ENCODE measurements at places on chromosomes 3 and 15. TPM values are rescaled to one million over a fixed set of nuclear protein-coding genes. Genes with fewer than 3 reads are reported as not detected.

Gene RFX7
- total RNA-seq: 20.5 TPM

DNA sequence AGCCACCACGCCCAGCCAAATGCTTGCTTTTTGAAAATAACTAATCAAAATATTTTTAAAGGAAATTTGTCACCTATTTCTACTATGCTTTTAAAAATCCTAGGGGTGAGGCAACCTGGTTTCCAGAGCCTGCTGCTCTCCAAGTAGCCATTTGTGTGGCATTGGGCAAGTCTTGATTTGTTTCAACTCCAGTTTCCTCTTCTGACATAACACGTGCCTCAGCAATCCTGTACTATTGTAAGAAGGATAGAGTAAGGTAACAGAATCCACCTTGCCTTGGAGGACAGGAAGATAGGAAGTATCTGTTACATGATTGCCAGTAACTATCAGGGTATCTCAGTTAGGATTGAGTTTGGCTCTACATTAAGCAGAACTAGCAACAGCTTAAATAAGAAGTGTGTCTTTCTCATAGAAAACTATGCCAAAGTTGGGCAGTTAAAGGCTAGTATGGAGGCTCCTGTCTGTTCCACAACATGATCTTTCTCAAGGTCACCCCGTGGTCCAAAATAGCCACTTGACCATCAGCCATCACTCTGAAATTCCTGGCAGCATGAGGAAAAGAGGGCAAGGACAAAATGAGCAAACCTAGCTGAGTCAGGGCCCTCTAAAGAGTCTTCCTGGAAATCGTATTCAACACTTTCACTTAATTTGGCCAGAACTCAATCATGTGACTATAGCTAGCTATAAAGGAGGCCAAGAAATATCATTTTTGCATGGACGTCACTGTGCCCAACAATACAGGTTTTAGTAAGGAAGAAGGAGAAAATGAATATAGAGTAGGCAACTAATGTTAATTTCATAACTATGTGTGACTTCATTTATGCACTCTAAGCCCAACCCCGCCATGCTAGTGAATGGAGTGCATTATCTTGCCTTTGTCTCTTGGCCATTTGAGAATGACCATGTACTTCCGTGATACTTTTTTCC lies 66.1 kb downstream of the HMG20A start:
- DNase-seq: no peak

DNA sequence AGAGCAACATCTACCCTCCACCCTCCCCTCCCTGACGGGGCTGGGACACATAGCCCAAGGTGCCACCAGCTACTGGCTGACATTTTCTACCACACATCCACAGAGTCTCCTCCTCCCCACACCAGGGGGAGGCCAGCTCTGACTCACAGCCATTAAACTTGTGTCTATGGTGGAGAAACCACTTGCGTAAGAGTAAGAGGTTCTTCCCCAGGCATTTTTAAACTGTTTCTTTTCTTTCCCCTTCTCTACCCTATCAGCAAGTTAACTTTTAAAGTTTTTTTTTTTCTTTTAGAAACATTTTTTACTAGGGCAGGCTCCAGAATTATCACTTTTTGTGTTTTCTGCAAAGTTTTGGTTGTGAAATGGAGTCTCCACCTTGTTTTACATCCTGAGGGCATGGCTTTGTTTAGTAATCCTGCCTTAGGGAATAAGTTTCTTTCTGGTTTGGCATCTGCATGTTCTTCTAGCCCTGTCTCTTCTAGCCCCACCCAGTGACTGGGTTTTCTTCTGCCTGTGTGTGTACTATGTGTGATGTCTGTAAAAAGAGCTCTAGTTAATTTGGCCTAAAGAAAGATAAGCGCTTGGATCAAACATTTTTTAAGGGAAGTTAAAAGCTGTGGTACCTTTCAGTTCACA lies 148.8 kb upstream of the GADL1 start:
- DNase-seq: no peak

Gene FANCD2OS
- not detected for total RNA-seq

GRCh38 chr3:126134219-126134975 lies 46.0 kb downstream of the ALDH1L1 start:
- DNase-seq: peak; percentile 51

DNA sequence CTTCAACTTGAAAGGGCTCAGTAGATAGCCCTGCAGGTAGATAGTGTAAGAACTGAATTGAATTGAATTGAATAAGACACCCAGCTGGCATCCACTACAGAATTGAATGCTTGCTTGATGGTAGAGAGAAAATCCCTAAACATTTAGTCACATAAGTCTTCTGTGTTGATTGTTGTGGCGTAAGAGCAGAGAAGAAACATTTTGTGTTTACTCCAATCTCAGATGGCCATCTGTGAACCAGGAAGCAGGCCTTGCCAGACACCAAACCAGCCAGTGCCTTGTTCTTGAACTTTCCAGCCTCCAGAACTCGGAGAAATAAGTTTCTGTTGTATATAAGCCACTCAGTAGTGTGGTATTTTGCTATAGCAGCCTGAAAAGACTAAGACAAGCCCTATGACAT lies 43.6 kb downstream of the SST start:
- DNase-seq: no peak

DNA sequence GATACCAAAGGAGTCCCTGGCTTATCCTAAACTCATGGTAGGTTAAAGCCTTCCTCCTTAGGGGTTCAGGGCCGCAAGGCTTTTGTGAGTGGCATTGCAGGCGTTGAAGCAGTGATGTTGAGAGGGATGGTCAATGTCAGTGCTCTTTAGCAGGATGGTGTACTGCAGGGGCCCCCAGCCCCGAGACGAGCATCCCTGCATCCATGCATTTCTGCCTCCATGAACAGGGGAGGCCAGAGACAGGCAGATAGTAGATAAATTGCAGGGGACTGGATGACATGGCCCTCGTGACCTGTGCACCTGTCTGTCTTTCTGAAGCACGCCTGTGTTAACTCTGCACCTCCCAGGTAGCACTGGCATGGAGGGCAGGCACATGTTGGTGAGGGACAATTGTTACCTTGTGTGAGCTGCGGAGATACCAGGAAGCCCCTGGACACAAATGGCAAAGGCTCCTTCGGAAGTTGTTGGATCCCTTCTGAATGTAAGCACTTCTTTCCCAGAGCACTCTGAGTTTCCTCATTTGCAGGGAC lies 133.5 kb downstream of the SNRPN start:
- DNase-seq: no peak

DNA sequence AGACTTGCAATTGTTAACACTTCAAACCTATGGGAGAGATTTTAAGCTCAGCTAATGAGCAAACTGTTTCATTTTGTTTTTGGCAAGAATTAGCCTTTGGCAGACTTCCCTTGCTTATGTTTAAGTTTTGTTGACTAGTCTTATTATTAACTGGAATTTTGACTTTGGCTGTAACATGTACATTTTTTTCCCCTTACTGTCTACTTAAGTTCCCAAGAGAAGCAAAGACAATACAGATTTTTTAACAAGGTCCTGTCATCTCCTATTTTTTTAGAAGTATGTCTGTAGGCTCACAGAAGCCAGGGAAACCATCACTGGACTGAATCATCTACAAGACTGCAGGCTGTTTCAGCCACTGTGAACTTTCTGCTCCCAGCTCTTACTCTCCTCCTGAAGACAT lies 74.3 kb downstream of the DGKG start:
- no peak for DNase-seq

GRCh38 chr15:60568914-60569391 lies 90.0 kb upstream of the ICE2 start:
- DNase-seq: no peak

GRCh38 chr15:89374086-89374981 lies 39.7 kb upstream of the POLG start:
- DNase-seq: no peak

Data from dorsolateral prefrontal cortex (tissue), 122 donors.